Epithelial cell of esophagus (primary cell): ENCODE measurements at places on chromosomes 13 and 19.

DNA sequence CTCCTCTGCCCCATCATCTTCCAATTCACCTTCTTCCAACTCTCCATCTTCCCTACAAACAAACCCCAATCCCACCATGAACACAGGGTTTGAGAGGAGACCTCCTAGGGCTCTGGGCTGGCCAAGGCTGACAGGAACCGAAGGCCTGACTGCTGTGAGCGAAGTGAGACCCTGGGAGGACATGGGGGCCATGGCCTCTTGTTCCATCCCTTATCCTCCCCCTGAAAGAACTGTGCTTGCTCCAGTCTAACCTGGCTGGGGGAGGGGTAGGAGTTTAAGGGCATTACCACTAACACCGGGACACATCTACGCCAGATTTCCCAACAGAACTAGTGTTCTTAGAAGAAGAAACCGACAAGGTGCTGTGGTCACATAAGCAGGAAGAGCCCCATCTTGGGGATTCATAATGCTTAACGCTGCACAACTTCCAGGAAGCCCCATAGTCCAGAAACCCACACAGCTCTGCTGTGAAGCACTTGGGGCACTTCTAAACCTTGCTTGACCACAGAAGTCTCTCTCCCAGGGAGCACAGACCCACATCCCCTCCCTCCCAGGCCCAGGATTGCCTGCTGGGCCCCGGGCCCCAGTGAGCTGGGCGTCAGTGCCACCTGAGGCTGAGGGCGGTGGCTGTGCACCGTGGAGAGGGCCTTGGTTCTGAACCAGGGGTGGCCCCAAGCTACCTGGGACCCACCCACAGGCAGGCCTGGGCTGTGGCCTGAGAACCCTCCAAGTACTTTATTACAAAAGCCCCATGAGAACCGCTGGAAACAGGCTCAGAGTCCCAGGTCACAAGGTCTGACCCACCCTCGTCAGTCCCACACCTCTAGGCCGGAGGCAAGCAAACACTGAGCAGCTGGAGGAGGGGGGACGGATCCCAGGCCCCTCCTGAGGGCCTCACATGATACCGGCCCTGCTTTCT, 18.8 kb downstream of the ZC3H4 start:
- DNase-seq, result peak; percentile 29

- no peak for DNase-seq
Measured at GRCh38 chr19:31498781-31499180, 149.5 kb upstream of the TSHZ3 start.

- no peak for DNase-seq
Measured at GRCh38 chr19:54896036-54896435, 9.9 kb upstream of the NCR1 start.

DNA sequence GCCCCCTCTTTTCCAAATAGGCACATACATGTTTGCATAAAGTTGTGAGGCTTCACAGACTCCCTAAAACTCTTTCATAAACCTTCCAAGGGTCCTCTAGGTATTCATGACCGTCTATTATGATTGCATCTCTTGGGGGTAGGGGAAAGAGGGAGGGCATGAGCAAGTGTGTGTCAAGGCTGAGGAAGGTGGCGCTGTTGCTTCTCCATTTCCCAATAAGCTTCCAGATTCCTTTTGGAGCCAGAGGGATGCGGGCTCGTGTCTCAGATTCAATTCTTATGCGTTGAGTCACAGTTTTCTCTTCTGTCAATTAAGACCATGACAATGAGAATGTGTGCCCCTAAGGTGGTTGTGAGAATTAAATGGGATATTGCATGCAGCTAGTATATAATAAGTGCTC, 51.0 kb upstream of the CYP2A7 start:
- DNase-seq, result no peak

DNA sequence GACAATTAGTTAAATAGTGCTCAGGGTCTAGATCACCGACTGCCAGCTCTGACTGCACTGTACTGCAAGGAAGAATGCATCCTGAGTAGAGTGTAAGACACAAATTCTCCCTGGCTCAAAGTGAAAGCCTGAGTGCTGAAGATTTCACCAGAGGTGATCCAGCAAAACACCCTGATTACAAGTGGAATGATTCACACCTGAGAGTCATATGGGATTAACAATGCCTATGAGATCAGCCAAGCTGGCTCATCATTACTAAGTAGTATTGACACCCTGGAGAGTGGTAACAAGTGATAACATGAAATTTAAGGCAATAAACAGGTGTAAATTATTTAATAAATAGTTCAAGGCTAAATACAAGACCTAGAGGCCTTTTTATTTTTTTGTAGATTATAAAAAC, 403.8 kb upstream of the PRR20A start:
- peak; percentile 96 for DNase-seq

DNA sequence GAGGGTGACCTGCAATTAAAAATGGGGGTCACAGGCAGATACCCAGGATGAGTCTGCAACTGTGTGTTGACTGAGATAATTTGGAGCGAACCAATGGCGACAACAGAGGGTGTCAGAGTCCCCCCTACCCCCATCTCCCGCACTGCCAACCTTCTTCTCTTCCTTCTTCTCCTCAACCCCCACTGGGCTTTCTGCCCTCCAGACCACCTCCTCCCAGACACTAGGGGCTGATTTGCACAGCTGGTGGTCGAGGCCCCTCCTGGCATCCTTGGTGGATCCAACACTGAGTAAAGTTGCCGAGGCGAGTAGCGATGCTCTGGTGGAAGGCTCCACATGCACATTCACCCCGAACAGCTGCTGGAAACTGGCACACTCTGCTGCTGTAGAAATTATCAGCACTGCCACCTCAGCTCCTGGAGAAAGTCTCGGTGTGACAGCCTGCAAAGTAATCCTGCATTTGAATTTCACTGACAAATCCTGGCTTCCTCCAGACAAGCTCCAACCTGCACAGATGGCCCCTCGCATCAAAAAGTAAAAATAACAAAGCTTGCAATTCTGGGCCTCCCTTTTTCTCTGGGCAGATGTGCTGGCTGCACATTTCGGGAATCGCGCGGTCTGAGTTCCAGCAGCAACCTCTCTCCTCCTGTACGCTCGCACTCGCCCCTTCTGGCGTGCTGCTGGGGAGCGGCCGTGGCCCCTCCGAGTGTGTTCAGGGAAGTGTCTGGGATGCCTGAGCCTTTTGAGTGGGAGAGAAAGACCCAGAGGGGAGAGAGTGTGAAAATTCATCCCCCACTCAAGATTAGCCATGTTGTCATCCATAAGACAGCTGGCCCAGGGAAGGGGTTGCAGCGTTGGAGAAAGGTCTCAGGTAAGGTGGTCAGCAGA, 28.5 kb downstream of the CCNE1 start:
- peak; percentile 28 for DNase-seq

- no peak for DNase-seq
Measured at GRCh38 chr19:399370-399769, 9.6 kb downstream of the C2CD4C start.

DNA sequence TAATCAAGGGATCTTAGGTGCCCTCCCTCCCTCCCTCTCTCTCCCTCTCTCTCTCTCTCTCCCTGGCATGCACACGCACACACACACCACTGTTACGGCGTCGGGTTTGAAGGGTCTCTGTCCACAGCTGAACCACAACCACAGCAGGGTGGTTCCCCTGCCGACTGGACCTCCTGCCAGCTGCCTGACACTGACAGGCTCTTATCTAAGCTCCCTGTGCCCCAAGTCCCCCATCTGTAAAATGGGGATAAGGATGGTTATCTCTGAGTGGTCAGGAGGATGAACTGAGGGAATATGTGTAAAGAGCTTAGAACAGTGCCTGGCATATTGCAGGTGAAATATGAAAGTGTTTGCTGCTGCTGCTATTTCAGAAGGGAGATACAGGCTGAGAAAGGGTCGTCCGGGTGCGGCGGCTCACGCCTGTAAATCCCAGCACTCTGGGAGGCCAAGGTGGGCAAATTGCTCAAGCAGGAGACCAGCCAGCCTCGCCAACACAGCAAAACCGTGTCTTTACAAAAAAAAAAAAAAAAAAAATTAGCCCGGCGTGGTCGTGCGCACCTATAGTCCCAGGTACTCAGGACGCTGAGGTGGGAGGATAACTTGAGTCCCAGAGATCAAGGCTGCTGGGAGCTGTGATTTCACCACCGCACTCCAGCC, 852 bp upstream of the SHISA7 start:
- DNase-seq, result no peak

DNA sequence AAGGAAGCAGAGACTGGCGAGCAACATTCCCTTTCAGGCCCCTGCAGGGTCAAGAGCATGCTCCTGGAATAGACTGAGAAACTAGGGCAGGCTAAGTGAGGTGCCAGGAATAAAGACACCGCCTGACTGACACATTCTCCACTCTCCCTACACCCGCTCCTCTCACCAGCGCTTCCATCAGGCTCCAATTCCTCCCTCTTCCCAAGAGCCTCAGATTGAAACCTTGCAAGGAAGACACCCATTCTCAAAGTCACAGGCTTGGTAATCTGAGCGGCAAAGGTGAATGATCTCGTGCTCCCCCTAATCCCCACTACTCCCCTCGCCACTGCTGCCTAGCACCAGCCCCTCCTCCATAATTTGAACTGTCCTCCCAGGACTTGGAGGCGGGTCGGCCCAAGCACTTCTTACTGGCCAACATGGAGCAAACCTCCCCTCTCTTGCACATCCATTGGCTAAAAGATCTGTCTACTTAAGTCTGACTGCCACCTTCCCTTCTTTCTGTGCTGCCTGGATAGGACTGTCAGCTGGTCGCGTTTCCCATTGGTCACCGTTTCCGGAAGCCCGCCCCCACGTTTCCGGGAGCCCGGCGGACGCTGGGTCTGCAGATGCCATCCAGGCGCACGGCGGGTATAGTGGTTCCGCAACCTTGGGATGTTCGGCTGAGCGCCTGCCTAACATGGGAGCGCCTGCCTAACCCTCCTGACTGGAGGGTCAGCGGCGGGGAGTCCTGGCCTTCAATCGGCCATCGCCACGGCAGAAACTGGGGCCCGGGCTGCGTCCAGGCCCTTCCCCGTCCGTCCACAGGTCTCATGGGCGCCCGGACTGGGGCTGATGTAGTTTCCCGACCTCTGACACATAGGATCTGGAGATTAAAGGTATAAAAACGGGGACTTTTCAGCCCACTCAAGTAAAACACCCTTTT, 33.6 kb downstream of the ZNF383 start:
- DNase-seq, result peak; percentile 99

DNA sequence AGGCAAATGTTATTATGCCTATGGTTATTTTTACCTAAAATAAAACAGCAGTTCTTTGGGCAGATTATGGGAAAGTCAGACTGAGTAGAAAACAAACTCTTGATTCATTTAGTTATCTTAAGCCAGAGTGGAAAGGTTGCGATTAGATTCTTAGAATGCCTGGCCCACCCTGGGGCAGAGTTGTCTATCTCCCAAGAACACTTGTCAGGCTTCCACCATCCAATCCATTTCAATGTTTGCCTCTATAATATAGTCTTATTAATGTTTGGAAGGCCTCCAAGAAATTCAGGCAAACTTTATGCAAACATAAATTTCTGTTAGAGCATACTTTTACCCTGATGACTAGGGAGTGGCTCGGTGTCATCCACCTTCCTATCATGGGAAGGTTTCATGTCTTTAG, 207.0 kb downstream of the SLITRK6 start:
- DNase-seq, result no peak

DNA sequence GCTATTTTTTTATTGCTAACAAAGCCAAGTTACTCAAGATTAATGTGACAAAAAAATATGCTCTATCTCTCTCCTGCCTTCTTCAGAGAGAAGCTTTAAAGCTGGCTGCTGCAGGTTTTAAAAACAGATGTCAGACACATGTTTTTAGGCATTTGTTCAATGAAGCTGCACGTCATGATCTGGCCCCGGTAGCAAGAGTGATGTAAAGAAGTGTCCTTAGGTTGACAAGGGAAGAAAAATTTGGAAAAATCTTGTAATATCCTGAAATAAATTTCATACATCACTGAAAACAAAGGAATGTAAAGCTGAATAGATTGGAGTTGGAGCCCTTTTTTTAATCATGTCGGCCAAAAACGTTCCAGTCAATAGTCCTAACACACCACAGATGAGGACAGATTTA, 531.4 kb upstream of the NBEA start:
- DNase-seq, result no peak

GRCh38 chr19:10929402-10929794, 787 bp downstream of the TIMM29 start:
- peak; percentile 46 for DNase-seq

DNA sequence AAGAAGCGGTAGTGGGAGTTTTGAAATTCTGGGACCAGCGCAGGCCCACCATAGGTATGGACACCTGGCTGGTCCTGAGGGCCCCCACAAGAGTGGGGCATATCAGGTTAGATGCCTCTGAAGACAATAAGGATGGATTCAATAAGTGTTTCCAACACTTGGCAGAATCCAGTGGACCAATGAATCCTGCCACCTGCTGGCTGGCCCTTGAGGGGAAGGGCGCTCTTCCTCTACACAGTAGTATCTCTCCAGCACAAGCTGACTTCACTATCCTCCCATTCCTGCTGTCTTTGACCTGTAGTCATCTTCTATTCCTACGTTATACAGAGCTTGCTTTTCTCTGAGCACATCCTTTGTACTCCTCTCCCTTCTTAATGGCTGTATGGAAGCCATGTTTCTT, 199.7 kb upstream of the TSHZ3 start:
- DNase-seq, result peak; percentile 9

DNA sequence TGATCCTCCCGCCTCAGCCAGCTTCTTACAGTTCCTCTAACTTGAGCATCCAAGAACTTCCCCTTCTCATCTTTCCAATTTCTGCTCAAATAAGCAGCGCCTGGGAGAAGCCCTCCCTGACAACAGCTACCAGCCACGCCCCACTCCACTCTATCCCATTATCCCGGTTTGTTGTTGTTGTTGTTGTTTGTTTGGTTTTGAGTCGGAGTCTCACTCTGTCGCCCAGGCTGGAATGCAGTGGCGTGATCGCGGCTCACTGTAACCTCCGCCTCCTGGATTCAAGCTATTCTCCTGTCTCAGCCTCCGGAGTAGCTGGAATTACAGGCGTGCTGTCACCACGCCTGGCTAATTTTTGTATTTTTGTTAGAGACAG, 822 bp upstream of the PTPRS start:
- DNase-seq, result no peak

DNA sequence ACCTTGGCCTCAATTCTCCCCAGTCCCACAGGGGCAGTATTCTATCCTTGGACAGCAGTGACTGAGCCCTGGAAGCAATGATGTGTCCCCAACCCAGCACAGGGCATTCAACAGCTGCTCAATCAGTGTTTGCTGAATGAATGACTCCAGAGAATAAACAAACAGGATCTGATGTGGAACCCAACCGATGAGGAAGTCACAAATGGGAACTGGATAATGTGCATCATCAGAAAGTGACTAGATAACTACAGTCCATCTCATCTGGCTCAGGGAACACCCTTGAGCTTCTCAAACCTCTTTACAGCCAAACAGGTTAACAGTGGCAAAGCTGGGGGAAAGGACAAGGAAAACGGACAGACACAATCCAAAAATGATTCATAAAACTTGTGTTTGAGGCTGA, 8.2 kb downstream of the SLC25A30 start:
- DNase-seq, result no peak

- peak; percentile 27 for DNase-seq
Measured at GRCh38 chr13:66159511-66159910, 1070.6 kb downstream of the PCDH9 start.

GRCh38 chr19:13079542-13079986, 23.1 kb downstream of the LYL1 start:
- no peak for DNase-seq
